Cerebellum (tissue), 4 donors: ENCODE measurements at places on chromosomes 2 and 18.

DNA sequence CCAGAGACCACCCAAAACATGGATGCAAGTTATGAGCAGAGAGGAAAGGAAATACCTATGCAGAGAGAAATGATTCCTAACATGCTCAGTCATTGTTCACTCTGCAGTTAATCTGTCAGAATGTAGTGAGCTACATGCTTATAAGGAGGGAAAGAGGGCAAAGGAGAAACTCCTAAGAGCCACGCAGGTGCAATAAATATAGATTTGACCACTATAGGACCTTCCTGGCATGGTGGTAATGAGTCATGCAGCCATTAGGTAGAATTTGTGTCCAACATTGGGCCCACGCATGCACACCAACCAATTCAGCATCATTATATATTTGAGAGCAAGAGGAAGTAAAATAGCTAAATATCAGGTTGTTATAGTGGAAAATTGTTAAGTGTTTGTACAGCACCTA lies 699.9 kb downstream of the DSC3 start:
- DNase-seq: no peak

DNA sequence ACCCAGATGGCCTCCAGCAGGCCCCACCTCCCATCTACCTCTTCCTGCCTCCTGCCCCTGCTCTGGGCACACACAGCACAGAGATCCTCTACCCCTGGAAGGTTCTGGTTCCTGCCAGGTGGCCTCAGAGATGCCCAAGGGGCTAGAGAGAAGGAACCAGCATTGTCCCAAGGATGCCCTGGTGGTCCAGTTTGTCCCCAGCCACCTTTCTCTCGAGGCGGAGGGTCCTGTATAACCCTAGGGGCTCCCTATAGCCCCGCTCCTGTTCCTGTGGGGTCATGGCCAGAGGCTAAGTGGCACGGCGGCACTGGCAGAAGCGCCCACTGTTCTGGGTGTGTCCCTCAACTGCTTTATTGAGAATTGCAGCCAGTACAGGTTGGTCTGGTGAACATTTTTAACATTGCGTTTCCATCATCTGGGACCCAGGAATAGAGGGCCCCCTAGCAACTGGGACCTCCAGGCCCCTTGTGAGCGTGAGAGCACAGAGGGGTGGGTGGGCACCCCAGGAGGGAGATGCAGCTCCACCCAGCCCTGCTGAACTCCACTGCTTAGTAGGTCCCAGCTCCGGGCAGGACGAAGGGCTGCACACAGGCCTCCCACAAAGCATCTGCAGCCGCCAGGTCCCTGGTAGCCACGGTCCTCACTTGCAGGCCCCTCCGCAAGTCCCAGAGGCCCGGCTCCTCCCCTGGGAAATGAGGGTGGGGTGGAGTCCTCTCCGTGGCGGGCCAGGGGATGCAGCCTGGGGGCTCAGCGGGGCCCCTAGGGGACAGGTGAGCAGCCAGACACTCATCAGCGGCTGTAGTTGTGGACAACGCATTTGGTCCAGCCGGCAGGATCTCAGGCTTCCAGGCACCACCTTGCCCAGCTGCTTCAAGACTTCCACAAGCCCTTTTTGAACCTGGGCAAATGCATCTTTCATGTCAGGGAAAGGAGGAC lies 33.1 kb downstream of the GPC1 start:
- DNase-seq: no peak

DNA sequence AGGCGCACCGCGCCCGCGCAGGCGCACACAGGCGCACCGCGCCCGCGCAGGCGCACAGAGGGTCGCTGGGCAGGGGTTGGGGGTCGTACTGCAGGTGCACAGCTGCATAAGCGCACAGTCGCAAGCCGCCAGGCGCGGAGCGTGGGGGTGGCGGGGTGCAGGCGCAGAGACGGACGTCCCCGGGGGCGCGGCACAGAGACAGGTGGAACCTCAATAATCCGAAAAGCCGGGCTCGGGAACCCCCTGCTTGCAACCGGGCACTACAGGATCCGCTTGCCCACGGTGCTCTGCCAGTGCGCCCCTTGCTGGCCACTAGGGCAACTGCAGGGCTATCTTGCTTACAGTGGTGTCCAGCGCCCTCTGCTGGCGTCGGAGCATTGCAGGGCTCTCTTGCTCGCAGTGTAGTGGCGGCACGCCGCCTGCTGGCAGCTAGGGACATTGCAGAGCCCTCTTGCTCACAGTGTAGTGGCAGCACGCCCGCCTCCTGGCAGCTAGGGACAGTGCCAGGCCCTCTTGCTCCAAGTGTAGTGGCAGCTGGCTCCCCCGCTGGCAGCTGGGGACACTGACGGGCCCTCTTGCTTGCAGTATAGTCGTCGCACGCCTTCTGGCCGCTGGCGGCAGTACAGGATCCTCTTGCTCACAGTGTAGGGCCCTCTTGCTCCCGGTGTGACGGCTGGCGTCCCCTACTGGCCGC lies 34.9 kb downstream of the FAM110C start:
- no peak for DNase-seq

GRCh38 chr18:58539659-58540380 lies 89.1 kb downstream of the ALPK2 start:
- no peak for DNase-seq

DNA sequence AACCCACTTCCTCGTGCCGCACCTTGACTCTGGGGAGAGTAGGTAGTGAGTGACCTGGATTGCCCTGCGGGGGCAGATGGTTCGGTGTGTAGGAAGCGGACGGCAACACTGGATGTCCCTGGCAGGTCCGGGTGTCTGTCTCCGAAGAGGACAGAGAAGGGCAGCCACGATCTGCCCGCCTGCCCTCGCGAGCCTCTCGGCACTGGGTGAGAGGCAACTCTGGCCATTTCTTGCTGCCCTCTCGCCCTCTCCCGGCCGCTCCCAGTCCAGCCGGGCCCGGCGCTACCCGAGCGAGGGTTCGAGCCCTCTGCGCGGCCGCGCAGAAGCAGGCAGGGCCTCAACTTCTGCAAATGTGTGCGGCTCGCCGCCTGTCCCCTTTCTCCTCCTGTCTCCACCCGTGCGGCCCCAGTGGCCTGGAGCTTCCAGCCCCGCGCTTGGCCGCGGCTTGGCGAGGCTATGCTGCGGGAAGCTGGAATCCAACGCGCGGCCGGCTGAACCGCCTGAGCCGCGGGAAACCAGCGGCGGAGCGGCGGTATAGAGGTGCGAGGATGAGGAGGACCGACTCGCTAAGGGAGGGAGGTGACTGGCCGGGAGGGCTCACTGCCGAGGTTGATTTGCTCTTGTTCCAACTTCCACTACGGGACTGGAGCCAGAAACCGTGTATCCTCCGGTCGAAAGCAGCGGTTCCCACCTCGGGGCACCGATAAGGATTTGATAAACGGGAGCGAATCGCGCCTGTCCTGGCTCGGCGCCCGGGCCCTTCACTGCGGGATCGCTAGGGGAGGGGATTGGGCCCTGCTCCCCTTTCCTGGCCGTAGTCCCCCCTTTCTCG lies 1.5 kb downstream of the EPAS1 start:
- peak; percentile 27 for DNase-seq

DNA sequence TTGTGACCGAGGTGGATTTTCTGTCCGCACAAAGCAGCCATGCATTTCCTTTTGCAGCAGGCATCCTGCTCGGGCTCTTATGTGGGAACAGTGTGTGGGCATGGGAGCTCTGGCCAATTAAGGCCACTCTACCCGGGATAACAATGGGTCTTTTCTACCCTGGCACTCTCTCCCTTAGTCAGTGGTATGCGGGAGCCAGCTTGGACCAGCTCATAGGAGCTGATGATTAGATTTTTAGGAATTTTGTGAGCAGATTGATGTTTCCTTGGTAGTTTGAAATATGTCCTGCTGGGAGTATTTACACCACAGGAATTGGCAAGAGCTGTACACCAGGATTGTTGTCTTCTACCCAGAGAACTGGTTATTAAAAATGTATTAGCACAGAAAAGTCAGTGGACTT lies 89.3 kb downstream of the SPP2 start:
- DNase-seq: no peak

- DNase-seq: no peak
Observed at GRCh38 chr18:23225503-23225902, 90.2 kb downstream of the CABLES1 start.

GRCh38 chr18:39039813-39040212 lies 1474.2 kb upstream of the CELF4 start:
- DNase-seq: no peak

GRCh38 chr2:115071534-115071933 lies 629.1 kb downstream of the DPP10 start:
- DNase-seq: no peak

- DNase-seq: no peak
Observed at GRCh38 chr18:69935319-69936190, 12.1 kb downstream of the CD226 start.

DNA sequence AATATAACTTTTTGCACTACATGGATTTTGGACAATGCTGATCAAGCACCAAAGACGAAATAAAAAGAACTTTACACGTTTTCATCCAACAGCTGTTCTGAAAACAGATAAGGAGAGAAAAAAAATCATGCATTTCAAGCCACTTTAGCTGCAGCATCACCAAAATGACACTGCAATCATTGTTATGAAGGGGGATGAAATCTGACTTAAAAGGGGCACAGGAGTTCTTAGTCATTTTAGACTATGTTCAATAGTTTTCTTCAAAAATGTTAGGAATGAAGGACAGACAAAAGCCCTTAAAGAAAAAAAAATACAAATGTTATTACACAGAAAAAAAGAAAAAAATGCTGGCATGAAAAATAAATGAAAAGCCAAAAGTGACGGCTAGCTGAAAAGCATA lies 71.2 kb downstream of the CUL3 start:
- no peak for DNase-seq

DNA sequence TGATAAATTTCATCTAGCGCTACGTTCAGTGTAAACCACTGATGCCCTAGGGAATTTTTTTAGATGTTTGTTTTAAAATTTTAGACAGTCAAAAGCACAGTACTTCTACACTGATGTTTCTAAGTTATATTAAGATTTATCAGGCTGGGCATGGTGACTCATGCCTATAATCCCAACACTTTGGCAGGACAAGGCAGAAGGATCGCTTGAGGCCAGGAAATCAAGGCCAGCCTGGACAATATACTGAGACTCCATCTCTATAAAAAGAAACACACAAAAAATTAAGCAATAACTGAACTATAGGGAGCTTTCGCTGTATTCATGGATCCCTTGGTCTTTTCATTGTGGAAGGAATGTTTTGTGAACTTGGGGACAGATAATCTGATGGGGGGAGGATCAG lies 50.6 kb upstream of the MAPRE2 start:
- no peak for DNase-seq

DNA sequence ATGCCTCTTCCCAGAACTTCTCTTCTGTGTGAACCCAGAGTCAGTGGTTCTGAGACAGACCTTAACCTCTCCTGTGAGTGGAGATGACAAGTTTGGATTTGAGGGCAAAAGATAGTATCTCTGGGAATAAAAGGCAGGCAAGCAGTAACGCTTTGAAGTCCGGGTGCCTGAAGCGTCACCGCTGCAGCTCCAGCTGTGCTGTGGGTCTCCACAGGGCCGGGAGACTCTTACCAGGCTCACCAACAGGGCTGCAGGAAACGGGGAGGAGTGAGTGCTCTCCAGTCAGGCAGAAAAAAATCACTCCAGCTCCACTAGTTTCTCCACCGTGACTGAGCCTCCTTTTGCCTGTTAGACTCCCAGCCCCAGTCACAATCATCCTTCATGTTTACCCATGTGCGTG lies 79.7 kb upstream of the MAP4K4 start:
- no peak for DNase-seq

GRCh38 chr2:48651158-48651790 lies 33.6 kb downstream of the GTF2A1L start:
- DNase-seq: no peak
